ENCODE measurements at places on chromosomes 6 and 20. TPM values are rescaled to one million over a fixed set of nuclear protein-coding genes. Genes with fewer than 3 reads are reported as not detected.

AGER gene
- total RNA-seq = 26.0 TPM

DNA sequence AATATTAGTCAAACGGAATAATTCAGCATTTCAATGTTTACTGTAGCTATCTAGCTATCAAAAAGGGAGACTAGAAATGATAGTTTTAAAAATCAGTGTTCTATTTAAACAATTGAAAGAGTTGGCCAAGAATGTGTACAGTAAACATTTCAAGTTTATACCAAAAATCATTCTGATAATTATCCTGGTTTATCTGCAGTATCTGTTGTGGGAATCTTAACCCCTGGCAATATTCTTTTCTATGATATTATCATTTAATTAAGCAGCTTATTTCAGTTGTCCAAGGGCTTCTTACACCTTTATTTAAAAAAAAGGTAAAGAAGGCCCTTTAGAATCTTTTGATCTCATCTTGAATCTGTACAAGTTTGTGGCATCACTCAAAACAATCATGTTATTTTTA is 125.1 kb downstream of the PHACTR1 start:
- no peak for DNase-seq

HLA-DRA gene
- total RNA-seq = not detected

- no peak for DNase-seq
Measured at GRCh38 chr6:143059663-143060353, 881 bp upstream of the AIG1 start.

DNA sequence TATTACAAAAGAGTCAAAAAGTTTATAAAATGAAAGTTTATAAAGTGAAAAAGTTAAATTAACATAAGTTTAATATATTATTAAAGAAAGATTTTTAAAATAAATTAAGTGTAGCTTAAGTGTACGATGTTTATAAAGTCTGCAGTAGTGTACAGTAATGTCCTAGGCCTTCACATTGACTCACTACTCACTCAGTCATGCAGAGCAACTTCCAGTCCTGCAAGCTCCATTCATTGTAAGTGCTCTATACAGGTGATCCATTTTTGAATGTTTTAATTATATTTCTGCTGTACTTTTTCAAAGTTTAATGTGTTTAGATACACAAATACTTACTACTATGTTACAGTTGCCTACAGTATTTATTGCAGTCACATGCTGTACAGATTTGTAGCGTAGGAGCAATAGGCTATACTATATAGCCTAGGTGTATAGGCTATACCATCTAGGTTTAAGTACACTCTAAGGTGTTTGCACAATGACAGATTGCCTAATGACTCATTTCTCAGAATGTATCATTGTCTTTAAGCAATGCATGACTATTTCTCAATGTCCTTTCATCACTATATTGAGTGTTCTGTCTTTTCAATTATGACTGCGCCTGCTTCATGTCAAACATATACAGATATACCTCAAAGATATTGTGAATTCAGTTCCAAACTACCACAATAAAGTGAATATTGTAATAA is 1110.3 kb upstream of the MAP3K7 start:
- no peak for DNase-seq

DNA sequence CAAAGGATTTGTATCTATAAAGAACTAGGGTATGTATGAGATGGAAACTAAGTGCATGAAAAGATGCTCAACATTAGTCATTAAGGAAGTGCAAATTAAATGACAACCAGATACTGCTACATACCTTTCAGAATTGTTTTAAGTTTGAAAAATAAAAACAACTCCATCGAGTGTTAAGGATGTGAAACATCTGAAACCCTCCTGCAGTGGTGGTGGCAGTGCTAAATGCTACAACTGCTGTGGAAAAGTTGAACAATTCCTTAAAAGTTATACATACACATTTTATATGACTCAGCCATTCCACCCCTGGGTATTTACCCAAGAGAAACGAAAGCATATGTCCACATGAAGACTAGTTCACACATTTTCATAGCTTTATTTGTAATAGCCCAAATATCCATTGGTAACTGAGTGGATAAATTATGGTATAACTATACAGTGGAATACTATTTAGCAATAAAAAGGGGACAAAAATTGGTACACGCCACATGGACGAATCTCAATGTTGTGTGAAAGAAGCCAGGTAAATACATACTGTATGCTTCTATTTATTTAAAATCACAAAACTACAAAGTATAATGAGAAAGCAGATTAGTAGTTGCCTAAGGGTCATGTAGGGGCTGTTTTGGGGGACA is 10.6 kb downstream of the ARMH2 start:
- no peak for DNase-seq

DNA sequence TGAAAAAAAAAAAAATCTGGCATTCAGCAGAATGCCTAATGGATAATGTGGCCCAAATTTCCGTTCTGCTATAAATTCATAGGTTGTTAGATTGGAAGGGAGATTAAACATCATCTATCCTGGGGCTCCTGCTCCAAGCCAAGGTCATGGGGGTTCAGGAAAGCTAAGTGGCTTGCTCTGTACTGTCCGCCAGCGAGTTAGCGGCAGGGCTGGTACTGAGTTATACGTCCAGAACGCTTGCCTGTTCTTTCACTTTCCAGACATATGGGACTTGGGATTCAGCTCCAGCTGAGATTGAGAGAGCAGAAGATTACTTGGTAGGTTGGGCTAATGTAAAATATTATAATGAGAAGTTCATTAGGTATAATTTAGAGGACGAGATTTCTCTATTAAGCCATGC is 858 bp downstream of the RWDD1 start:
- DNase-seq = no peak

GRCh38 chr20:63831646-63831992 is 555 bp upstream of the ZBTB46 start:
- no peak for DNase-seq

DNA sequence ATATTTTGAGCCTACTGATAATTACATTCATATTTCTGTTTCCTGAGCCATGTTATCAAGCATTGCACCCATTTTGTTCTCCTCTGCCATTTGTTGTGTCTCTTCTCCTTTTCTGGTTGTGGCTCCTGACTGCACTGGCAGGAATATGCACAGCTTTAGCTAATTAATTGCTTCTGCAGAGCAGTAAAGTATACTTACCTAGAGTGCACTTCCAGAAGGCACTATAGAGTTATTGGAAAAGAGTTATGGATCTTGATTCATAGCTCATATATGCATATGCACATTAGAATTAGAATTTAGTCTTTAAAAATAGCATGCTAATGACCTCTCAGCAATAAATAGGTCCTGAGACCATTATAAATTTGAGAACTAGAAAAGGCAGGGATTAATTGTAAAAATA is 262.6 kb downstream of the NKAIN2 start:
- DNase-seq = no peak

GRCh38 chr6:24922814-24923213 is 12.9 kb downstream of the RIPOR2 start:
- DNase-seq = no peak
